ENCODE measurements at places on chromosomes 3 and 15. TPM values are rescaled to one million over a fixed set of nuclear protein-coding genes. Genes with fewer than 3 reads are reported as not detected.
A peak's percentile ranks its signal among the peaks of the same experiment; 100 is the strongest.

- no peak for DNase-seq
These were observed 83.7 kb downstream of the SEC22A start for GRCh38 chr3:123285479-123285878.

GRCh38 chr15:40429068-40429710 is 11.6 kb upstream of the BAHD1 start:
- no peak for DNase-seq

Gene SPINT1
- total RNA-seq = not detected

Gene GASK1A
- total RNA-seq = 0.69 TPM

Gene LSAMP
- total RNA-seq = 4.5 TPM

GRCh38 chr15:79406210-79406609 is 25.9 kb upstream of the MINAR1 start:
- DNase-seq = no peak

- no peak for DNase-seq
These were observed 6.4 kb upstream of the TBC1D21 start for GRCh38 chr15:73866881-73867410.

DNA sequence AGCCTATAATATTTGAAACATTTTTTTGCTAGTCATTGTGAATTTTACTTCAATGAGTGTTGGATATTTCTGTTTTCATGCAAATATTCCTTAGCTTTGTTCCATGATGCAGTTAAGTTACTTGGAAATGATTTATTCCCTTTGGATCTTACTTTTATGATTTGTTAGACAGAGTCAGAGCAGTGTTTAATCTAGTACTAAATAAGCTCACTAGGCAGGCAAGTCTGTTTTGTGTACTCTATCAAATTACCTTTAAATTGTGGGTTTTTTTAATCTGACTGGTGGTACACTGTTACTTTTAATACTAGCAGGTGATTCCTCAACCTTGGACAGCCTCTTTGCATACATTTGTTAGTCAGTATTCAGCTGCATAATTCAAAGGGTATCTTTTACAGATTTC is 173.3 kb upstream of the MBNL1 start:
- no peak for DNase-seq

DNA sequence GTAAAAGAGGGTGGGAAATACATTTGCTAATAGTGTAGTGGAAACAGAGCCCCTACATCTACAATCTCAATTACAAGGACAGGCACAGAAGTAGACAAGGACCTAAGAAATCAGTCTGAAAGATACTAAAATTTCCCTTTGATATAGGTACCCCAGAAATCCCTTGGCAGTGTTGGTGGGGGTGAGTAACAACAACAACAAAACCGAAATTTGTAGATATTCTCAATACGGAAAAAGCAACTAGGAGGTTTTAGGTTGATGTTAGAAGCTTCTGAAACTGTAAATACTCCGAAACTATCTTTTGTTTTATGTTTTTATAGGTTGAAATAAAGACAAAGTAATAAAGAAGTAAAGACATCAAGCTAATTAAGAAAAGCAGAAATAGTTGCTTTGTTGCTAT is 323.1 kb upstream of the CBLB start:
- DNase-seq = no peak

DNA sequence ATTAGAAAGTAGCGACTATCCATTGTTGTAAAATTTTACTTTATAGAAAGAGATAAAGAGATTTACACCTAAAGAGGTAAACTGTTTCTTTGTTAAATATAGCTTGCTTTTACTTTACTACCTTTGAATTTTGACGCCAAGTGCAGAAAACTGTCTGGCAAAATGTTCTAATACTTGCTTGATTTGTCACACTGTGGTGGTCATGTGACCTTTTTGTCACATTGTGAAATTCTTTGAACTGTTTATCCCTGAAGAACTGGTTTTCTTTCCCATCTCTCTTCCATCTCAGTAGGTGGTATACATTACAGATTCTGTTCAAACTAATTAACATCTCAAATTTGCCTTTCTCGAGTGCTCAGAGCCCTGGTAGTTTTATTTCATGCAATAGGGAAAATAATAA is 327.4 kb downstream of the NAALADL2 start:
- no peak for DNase-seq

GRCh38 chr3:175911937-175912336 is 1052.8 kb downstream of the NAALADL2 start:
- no peak for DNase-seq

DNA sequence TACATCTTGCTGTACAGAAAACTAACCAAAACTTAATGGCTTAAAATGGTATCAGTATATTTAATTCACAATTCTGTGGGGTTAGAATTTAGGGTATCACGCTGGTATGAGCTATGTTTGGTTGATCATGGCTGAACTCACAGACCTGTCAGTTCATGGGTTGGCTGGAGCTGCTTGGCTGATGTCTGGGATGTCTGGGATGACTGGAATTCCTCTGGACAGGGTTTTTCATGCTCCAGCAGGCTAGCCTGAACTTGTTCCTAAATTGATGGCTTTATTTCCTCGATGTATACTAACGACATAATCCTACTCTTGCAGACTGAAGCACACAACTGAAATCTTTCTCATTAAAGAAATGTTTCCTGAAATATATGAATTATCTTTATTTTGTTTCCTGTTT is 338.9 kb upstream of the GBE1 start:
- peak; percentile 29 for DNase-seq

Gene RTP3
- total RNA-seq = not detected

Gene RSL24D1
- 41.9 TPM for total RNA-seq

DNA sequence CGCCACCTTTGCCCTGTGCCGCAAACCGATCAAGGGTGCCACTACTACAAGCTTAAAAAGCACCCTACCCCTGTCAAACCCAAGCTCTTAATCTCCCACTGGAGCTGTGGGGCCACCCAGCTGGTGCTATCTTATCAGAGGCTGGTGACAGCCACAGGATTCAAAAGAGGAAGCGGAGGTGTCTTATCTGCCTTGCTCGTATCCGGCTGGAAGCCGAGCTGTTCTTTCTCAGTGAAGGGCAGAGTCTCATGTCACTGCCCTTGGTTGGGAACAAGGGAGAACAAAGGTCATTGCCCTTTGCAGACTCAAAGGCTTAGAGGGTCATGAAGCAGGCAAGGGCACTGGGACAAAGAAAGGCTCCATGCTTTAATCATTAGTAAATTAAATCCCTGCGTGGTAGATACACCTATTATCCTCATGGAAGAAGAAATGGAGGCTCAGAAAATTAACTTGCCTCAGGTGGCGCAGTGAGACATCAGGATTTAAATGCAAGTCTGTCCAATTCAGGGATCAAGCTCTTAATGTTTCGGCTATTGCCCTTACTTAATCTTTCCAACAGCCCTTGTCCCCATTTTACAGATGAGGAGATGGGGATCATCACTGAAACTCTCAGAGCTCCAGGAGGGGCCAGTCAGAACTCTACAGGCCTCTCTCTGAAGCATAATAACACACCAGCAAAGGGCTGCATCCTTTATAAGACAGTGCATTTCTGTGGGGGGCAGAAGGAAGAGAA is 360.0 kb upstream of the PROK2 start:
- peak; percentile 50 for DNase-seq

Gene TJP1
- total RNA-seq = 156 TPM

DNA sequence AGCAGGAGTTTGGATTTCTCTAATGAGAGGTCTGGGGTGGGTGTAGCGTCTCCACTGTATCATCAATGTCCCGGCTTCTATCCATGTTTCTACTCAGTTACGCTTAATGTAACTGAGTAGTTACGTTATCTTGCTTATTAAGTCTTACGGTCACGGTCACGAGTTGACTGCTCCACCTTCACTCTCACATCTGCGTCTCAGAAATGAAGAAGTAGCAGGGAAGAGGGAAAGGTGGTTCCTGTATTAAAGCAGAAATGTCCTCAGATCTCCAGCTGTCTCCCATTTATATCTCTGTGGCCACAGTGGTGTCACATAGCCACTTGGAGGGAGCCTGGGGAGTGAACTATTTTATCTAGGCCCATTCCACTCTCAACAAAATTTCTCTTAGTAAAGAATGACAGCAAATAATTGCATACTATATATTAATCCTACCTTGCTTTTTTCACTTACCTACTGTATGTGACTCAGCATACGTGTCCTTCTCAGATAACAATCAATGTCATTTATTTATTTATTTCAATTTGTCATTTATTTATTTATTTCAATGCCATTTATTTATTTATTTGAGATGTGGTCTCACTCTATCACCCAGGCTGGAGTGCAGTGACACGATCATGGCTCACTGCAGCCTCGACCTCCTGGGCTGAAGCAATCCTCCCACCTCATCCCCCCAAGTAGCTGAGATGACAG is 39.7 kb upstream of the RNU6-1 start:
- no peak for DNase-seq

Gene STIMATE
- 6.3 TPM for total RNA-seq

- no peak for DNase-seq
These were observed 381.0 kb downstream of the SOX2 start for GRCh38 chr3:182092662-182093262.

DNA sequence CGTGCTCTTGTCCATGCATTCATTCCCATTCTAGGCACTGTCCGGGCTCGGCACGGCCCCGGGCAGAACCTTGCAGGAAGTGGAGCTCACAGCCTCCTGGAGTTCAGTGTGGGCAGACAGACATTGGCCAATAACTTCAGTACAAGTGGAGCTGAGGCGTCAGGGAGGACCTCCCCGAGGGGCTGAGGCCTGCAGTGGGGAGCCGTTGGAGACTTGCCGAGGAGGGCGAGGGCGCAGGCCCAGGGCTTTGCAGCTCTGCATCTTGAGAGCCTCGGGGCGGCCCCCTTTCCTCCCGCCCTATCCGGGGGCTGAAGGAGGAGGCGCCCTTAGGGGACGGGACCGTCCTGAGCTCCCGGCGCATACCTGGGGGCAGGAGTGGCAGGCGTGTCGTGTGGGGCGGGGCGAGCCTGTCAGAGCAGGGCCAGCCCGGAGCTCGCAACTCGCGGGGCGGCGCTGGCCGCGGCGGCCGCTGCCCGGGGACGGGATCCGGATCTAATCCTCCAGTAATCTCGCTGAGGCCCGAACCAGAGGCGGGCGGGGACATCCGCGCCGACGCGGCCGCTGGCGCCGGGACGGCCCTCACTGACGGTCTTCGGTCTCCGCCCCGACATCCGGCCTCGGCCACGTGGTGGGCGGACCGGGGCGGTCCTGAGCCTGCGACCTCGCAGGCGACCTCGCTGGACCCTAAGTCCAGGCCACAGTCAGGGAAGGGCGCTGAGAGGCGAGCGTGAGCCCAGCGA is at the start of gene ACY1:
TSS of gene ACY1 (plus strand) at position 698 of the 740 bp plus-strand sequence. CDS start 530 bp downstream, outside the sequence.
- peak; percentile 91 for DNase-seq

Gene KIF23
- 0.75 TPM for total RNA-seq

DNA sequence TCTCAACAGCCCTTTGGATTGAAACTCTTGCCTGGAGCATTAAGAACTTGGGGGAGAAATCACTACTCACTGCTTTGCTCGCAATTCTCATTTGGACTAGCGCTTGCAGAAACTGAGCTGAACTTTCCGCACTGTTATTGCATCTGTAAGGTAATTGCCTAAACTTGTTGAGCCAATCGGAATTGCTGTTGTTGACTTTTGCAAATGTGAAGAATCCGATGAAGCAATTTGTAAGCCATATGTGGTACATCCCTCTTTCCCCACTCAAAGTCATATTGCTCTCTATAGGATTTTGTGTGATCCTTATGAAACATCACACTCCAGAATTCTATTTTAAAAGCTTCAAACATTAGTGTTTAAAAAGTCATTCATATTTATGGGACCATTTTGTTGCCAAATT is 191.7 kb upstream of the GBE1 start:
- DNase-seq = no peak
